ENCODE measurements at places on chromosomes 7 and 10.

GRCh38 chr7:23593706-23594105 is 3.5 kb upstream of the CCDC126 start:
- DNase-seq = no peak

DNA sequence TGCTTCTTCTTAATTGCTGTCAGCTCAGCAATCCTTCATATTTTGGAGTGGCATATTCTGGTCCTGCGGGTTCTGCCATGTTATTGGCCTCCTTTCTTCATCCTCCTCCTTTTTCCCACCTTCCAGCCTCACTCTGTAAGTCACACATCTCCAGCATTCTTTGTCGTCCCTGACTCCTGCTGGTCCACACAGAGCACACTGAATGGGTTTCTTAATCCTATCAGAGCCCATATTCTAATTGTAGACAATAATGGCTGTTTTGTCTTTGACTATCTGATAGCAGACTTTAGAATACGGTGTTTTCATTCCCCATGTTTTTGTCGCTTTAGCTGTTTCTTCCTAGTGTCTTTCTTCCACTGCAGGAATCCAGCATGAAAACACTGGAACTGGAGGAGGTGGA is 389.6 kb downstream of the REEP3 start:
- DNase-seq = no peak

DNA sequence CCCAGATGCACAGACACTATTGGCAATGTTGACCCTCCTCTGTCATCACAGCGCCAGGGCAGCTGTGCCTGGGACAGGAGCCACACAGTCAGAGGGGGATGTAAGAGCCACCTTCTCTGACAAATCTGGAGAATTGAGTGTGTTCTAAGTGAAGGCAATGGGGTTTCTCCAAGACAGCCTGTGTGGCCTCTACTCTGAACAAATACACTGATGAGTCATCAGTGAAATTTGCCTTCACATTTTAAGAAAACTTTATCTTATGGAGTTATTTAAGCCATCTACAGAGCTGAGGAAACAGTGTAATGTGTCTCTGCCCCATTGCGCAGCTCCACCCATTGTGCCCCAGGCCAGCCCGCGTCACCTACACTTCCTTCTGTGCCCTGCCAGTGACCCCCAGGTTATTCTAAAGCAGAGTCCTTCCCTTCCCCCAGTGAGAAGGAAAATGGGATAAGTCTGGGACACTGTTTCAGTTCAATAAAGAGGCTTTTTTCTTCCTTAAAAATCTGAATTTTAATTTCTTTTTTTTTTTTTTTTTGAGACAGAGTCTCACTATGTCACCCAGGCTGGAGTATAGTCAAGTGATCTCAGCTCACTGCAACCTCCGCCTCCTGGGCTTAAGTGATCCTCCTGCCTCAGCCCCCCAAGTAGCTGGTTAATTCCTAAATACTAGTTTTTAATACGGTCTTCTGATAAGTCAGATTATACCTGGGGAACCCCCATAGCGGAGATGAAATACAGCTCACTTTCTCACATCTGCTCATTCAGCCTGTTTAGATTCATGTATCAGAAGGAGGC is 21.8 kb downstream of the AKR1E2 start:
- DNase-seq = no peak

- no peak for DNase-seq
These were observed 56.1 kb downstream of the MGMT start for GRCh38 chr10:129523031-129523722.

DNA sequence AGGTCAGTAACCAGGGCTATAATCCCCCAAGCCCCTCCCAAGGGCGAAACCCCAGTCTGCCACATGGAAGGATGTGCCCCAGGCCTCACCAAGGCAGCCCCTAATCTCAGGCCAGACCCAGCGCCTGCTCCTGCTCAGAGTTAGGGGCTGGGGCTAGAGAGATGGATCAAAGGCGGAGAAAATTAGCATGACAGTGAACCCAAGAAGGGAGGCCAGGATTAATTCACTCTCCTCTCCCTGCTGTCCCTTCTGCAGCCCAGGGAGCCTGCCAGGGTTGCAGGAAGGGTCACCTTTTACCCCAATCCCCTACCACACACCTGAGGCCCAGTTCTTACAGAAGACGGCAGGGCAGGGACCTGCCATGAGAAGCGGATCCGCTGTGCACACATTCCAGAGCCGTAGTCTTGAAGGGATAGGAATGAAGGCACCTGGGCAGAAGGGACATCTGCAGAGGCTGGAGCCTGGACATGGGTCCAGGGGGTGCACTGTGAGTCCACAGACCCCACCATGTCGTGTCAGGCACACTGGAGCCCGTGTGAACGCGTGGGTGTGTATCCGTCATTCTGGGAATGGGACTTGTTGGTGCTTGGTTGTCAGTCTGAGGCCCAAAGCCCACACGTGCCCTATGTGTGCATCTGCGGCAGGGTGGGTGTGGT is 11.9 kb upstream of the ZMIZ1 start:
- no peak for DNase-seq

- no peak for DNase-seq
These were observed 28.9 kb upstream of the PCGF5 start for GRCh38 chr10:91191584-91191919.

DNA sequence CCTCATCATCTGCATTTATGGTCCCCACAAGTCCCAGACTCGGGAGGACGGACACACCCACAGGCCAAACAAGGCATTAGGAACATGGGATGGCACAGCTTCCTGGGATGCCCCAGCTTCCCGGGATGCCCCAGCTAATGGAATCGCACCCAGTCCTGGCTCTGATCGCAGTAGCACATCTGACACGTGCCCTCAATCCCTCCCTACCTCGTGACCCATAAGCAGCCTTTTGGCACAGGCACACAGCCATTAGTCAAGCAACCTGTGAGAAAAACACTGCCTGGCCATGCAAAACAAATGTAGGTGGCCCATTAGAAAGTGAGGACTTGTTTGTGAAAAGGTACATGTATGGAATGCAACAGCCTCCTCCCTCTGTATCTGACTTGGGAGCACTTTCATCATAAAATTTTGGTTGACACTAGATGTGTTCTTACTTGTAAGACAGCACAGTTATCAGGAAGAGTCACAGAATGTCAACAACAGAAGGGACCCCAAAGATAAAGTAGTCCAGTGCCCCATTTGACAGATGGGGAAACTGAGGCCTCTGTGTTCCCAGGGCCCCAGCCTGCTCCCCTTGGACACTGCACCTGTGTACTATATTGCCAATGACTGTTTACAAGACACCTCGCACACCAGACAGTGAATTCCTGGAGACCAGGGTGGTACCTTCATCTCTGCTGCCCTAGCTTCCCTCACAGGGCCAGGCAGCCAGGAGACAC is 34.4 kb downstream of the DLG5 start:
- DNase-seq = no peak

DNA sequence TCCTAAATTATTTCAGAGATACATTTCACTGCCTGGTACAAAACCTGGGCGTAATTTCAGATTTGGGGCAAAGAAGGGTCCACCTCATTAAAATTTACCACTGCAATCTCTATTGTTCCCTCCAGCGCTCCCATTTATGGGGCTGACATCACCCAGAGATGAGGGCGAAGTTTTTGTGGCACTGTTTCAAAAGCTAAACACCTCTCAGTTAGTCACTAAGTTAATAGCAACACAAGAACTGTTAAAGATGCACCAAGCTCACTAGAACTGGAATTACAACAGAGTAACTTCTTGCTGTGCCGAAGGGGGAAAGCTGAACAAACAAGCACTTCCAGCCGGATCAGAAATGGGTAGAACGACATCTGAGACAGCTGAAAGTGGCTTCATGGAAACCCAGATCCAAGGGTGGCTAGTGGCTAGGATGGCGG is 179.4 kb downstream of the GATA3 start:
- DNase-seq = no peak

- DNase-seq = no peak
These were observed 77.5 kb upstream of the PDE1C start for GRCh38 chr7:32147546-32148268.

DNA sequence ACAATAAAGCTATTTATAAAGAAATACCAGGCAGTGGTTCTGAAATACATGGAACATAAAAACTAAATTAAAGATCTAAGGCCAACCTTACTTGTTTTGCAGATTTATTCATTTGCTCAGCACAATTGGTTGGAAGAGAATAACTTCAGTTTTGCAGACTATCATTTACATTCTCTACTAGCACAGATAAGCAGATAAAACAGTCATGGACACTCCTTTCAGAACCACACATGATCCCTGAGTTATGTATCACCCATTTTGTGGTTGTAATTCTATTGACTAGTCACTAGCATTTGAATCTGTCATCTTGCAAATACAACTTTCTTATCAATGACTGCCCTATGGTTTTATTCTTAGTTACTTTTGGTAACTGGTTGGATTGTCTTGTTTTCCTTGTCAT is 45.1 kb downstream of the PRKAR2B start:
- DNase-seq = no peak

DNA sequence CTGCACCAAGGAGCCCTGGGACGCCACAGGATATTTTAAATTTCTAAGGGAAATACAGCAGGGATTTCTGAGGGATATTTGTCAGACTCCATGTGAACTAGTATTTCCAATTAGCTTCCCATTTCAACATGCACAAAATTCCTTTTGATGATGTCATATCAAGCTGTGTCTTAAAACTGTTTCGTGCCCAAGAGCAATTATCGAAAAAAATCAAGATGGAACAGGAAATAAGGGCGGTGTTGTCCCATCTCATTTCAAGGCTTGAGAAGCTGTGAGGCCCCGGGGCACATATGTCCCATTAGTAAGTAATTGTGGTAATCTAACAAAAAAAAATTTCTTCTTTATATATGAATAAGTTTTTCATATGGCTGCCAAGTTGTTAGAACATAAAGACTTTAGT is 47.4 kb downstream of the PPP1R17 start:
- no peak for DNase-seq

GRCh38 chr10:99013885-99014284 is 221.8 kb downstream of the HPSE2 start:
- no peak for DNase-seq

- DNase-seq = no peak
These were observed 90.8 kb upstream of the KDM7A start for GRCh38 chr7:140267381-140268226.

GRCh38 chr7:45863715-45864114 is 9.2 kb downstream of the CCDC201 start:
- DNase-seq = no peak

GRCh38 chr7:106568680-106569499 is 92.1 kb downstream of the CCDC71L start:
- DNase-seq = no peak

DNA sequence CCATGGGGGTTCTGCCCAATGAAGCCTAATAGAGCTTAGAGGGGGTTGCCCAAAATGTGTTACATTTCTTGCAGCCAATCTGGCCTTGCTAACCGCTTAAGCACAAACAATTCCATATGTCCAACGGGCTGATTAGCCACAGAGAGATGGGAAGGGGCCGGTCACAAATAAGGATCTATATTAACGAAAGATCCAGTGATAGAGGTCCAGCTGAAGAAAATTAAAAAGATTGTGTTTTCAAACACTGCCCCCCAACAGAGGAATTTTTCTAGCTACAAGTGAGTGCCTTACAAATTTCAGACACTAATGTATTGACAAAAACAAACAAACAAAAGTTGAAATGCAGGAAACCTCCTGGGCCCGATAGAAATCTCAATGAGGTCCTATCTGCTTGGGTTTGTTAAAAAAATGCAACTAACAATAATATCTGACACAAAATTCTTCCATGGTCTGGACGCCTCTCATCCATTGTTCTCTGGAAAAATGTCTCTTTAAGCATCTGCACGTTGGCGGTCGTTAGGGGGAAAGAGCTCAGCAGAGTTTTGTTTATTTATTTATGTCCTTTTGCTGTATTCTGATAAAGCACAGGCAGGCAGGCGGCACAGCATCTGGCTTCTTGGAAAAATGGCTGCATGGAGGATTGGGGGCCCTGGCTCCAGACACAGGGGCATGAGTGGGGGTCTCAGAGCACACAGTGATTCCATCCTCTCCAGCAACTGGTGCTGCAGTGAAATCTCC is 402.0 kb downstream of the RPS24 start:
- no peak for DNase-seq

GRCh38 chr10:14625192-14625631 is 149.5 kb downstream of the FAM107B start:
- DNase-seq = peak; percentile 8

- no peak for DNase-seq
These were observed 6.2 kb upstream of the TMEM273 start for GRCh38 chr10:49194212-49194920.

- DNase-seq = no peak
These were observed 91.0 kb downstream of the PAXIP1 start for GRCh38 chr7:154911862-154912455.

- DNase-seq = no peak
These were observed 48.8 kb downstream of the PITRM1 start for GRCh38 chr10:3123571-3124411.

- DNase-seq = no peak
These were observed 169.4 kb downstream of the ADARB2 start for GRCh38 chr10:1567742-1568495.

DNA sequence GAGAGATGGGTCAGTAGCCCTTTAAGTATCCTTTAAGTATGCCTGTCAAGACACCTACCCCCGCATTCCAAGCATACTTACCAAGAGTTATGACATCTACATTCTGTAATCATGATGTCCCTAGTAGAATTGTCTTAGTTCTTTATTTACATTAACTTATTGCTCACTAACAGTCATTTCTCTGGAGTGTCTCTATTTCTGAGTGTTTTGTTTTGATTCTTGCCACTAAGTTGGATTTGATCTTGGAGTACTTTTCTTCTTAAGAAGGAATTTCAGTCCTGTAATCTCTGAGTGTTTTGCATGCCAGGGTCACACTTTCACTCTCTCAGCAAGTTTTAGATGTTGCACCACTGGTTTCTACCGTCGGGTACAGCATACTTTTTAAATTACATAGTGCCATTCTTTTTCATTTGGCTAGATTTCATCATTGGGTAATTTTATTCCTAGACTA is 1053.9 kb downstream of the KCNMA1 start:
- DNase-seq = no peak

- DNase-seq = no peak
These were observed 23.3 kb upstream of the EMX2 start for GRCh38 chr10:117519286-117519685.

GRCh38 chr7:92586403-92586802 is 3.8 kb downstream of the FAM133B start:
- DNase-seq = no peak

DNA sequence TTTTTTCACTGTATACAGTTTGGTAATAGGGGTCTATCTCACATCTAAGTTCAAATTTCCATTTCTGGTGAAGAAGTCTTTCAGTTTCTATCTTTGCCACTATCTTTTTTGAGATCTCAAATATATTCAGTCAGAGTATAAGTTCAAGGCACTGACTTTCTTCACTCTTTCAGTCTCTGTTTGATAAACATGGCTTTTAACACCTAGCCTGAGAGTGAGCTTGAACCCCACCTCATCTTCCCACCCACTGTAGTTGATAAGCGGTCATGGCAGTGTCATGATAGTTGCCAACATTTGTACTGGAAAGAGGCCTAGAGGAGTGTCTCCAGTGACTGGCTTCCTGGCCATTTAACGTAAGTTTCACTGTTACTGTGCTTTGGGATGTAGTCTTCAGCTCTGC is 41.2 kb upstream of the AGR3 start:
- DNase-seq = no peak

GRCh38 chr7:152733286-152733934 is 26.1 kb upstream of the ACTR3B start:
- DNase-seq = no peak
